Stimulated activated CD4-positive, alpha-beta T cell treated with anti-CD3 and anti-CD28 coated beads, Interleukin-1b, Interleukin-23, amount 100 ng/mL, for 1 hour (primary cell): ENCODE measurements at places on chromosomes 6 and 20.

- DNase-seq = no peak
Observed at GRCh38 chr20:33450867-33451266, 7.3 kb upstream of the SNTA1 start.

DNA sequence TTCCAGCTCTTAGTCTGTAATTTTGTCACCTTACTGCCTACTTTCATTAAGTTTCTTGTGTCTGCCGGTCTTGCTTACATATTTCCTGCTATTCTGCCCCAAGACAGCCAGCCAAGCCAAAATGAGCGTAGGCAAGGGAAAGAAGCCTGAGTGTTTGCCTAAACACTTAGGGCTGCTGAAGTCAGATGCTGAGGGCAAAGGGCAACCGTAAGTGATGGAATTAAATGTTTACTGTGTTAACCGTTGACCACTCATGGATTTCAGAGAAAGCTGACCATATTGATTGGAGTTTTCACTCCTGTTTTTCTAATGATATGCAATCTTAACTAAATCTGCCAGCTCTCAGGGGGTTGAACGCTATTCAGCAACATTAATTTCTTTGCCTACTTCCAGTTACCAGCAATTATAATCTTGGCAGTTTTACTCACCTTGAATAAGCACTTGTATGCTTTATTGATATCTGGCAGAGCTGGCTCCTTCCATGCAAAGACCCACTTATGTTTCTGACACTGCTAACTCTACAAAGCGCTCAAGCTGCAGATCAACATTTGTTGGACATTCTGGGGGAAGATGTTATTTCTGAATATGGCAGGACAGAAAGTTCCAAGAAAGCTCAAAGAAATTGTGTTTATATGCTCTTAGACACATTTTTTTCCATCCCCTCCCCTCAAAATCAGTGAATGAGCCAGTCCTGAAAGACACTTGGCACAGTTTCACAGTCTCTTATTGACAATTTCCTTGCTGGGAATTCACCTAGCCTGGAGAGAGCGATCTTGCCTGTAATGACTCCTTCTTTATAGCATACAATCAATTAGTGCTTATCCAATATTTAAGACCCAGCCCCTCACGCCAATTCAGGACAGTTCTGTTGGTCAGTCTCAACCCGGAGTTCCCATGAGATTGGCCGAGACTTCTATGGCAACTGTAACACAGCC, 183.8 kb downstream of the PLCB1 start:
- DNase-seq = no peak

DNA sequence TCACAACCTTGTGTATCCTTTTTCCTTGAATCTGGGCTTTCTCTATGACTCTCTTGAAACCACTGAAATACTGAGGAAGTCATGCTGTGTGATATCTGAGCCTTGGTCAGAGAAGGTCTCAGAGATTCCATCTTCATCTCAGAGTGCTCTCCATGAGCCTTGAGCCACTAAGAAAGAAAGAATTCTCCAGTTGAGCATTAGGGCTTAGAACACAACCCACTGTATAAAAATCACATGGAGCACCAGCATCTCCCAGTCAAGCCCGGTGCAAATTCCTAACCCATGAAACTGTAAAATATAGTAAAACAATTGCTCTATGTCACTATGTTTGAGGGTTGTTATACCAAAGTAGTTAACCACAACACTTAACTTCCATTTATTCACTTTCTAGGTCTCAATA, 181.4 kb downstream of the MOXD1 start:
- no peak for DNase-seq

DNA sequence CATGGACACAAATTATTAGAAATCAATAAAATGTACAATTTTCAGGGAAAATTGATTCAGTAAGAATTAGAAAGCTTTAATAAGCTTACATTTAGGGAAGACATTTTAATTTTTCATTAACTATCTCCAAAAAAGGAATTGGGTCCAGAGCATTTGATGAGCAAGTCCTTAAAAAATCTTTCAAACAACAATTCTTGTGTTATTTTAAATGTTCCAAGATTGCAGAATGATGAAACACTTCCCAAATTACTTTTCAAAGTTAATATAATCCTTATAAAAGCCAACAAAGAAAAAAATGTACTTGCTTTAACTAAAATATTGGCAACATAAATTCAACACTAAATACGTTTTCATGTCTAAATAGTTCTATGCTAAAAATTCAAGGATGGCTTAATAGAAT, 102.0 kb downstream of the ADAT2 start:
- no peak for DNase-seq

GRCh38 chr20:22312744-22313346, 271.5 kb downstream of the FOXA2 start:
- no peak for DNase-seq

- no peak for DNase-seq
Observed at GRCh38 chr6:146200176-146200575, 171.3 kb downstream of the GRM1 start.

DNA sequence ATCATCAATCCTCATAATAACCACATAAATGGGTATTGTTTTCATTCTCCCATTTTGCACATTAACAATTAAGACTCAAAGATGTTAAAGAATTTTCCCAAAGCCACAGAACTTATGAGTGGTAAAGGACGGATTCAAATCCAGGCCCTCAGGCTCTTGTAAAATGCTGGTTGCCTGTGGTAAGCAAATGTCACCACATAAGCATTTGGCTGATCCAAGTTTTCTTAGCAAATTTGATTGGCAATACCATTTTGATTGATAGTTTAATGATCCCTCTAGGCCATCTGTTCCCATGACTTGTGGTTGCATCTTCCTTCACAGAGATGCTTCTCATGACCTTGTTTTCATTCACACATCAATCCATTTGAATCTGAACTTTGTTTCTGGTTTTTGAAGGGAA, 252.0 kb upstream of the RIN2 start:
- no peak for DNase-seq

GRCh38 chr20:58930496-58930895, 50.6 kb upstream of the NELFCD start:
- no peak for DNase-seq

- DNase-seq = peak; percentile 47
Observed at GRCh38 chr6:137717074-137718073, 149.7 kb upstream of the TNFAIP3 start.

DNA sequence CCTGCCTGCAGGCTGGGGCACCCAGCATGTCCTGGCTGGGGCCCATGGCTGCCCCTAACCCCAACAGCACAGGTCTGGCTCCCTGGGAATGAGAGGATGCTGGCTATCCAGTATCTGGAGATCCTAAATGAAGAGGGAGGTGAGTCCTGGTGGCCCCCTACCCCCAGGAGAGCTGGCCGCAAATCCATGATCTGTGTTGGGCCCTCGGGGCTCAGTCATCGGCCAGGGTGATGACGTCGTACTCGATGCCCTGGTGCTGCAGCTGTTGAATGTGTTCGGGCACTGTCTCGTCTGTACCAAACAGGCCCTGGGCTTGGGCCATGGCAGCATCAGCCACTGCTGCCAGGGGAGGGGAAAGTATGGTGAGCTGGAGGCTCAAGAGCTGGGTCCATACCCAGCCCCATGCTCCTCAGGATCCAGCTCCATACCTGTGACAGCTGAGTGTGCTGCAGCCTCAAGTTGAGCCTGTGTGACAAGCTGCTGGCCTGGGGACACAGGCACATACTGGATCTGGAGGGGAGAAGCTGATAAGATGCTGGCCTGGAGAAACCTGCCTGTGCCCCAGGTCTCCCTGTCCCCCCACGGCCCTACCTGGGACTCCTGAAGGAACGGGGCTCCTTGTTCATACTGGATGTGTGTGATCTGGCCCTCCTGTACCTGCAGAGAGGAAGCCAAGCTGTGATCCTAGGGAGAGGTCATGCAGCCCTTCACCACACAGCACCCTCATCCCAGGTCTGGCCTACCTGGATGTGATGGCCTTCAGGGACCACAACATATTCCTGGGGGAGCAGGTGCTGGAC, 14.5 kb downstream of the PCIF1 start:
- no peak for DNase-seq

- DNase-seq = no peak
Observed at GRCh38 chr6:43584892-43585570, 9.0 kb downstream of the POLH start.

- no peak for DNase-seq
Observed at GRCh38 chr20:49572857-49573256, 4.9 kb upstream of the PTGIS start.

DNA sequence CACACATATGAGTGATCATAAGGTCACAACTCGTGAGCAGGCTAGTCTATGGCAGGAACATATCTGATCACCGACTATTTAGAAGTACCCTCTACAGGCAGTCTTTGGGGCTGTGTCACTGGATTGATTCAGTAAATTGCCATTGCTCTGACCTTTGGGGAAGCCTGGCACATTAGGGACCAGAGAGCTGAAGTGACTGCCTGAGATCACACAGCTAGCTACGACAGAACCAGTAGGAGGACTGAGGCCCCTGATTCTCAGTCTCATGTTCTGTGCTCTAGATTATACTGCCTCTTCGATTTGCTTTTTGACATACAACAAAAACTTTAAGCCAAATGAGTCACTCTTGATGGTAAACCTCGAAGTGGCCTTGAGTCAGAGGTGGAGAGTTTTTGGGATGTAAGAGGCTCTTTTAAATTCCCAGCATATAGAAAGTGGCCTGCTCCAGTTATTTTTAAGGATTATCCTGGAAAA, 247.5 kb upstream of the SUPT3H start:
- no peak for DNase-seq

- DNase-seq = no peak
Observed at GRCh38 chr6:147106759-147107401, 97.3 kb upstream of the STXBP5 start.

GRCh38 chr6:53162606-53163005, 14.0 kb upstream of the GCM1 start:
- no peak for DNase-seq

DNA sequence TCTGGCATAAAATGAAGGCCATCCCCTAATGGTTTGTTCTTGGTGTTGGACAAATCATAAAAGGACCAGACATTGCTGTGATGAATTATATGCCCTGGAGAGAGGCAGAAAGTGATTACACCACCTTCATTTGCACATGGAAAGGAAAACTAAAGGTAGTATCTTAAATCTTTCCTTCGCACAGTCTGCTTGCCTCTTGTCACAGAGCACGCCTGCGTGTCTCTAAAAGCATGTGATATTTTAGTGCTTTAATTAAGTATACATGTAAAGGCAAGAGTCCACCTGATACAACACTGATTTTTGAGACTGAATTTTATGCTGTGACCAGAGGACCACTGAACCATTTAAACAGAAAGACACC, 28.8 kb upstream of the PLAGL1 start:
- DNase-seq = no peak

- DNase-seq = no peak
Observed at GRCh38 chr20:54011346-54011745, 59.0 kb downstream of the BCAS1 start.

- no peak for DNase-seq
Observed at GRCh38 chr6:167831281-167831828, 4.6 kb downstream of the AFDN start.

GRCh38 chr6:44698602-44699001, 311.1 kb downstream of the CDC5L start:
- no peak for DNase-seq

DNA sequence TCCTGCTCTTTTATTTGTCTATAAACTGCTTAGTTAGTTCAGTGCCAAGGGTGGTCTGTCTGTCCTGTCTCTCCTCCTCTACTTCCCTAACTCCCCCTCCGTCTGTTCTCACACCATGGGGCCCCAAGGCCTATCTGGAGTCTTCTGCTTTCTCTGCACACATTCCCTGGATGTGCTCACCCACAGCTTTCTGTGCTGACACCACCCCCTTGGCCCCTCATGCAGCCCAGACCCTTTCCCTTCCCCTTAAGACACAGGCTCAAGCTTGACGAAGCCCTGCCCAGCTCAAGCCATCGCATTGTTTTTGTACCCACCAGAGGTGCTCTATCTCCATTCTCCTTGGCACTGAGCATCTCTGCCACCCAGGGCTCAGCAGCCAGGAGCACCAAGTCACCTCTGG, 78.1 kb upstream of the NNAT start:
- no peak for DNase-seq

- DNase-seq = no peak
Observed at GRCh38 chr6:39387785-39388184, 65.3 kb upstream of the KCNK16 start.

DNA sequence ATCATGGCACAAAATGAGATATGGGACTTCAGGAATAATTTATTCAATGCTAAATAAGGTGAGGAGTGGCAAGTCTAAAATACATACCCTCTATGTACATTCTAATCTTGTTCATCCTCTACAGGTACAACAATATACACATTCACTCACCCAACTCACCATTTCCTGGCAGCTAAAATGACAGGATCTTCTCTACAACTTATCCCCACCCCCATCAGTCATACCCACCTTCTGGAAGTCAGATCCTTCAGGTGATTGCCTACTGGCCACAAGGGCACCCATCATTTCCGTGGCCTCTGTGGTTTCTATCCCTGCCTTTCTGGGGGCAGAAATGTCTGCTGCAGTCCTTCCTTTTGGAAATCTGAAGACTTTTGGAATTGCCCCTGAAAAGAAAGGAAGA, 22.8 kb upstream of the CRIP3 start:
- DNase-seq = no peak

GRCh38 chr6:161711938-161712337, 438.1 kb upstream of the AGPAT4 start:
- DNase-seq = no peak

DNA sequence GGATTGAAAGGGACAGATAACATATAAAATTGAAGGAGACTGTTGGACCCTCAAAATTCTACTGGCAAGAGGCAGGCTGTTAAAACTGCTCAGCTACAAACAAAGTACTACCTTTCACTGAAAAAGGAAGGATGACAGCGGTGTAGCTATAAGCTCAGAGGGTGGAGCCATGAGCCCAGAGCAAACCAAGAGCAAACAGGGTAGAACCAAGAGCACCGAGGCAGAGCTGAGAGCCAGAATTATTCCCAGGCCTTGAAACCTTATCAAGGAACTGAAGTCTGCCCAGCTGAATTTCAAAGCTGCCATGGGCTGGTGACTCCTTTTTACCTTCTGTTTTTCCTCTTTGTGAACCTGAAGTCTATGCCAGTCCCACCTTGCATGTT, 74.7 kb upstream of the SLC4A11 start:
- DNase-seq = no peak

DNA sequence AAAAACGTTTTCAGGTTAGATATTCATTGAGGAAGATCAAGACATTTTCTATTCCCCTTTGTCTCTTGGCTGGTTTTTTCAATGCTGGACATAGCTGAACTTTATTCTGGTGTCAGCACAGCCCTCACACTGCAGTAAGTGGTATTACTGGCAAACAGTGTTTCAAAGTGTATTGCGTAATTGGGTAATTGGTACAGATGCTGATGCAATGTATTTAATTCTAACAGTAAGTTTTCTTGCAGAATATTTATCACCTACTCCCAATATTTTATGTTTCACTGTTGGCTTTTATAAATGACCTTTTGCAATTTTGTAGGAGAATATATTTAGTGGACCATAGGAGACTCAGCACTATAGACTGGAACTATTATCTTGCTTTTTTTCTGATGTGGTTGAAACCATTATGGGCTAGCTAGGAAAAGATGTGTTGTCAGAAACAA, 287.6 kb upstream of the SOX4 start:
- no peak for DNase-seq

DNA sequence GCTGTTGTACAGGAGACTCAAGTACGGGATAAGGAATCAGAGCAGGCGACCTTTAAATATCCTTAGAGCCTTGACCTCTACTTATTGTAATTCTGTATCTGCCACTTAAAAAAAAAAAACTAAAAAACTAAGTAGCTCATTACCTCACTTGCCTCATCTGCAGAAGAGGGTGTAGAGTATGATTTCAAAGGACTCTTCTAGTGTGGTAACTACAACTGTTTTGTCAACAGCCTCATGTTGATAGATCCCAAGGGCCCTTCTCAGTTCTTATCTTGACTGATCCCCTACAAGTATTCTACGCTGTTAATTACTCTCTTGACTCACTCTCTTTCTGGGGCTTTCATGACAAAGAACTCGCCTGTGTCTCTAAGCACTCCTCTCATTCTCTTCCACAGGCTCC, 16.7 kb upstream of the PDYN start:
- DNase-seq = no peak
